ENCODE measurements at places on chromosomes 1 and 21.
A peak's percentile ranks its signal among the peaks of the same experiment; 100 is the strongest.

- H3K36me3 ChIP-seq = no peaks in the 10 kb centered on the region
- H3K27ac ChIP-seq = no peak overlapping the region
- peaks cover 10% of the 10 kb centered on the region for H3K27me3 ChIP-seq
- H3K4me3 ChIP-seq = peak overlapping the region; percentile 72
- DNase-seq = no peak
- peaks cover 28% of the 10 kb centered on the region for H3K4me1 ChIP-seq
Observed at GRCh38 chr1:236141447-236142252, 689 bp upstream of the GPR137B start.

DNA sequence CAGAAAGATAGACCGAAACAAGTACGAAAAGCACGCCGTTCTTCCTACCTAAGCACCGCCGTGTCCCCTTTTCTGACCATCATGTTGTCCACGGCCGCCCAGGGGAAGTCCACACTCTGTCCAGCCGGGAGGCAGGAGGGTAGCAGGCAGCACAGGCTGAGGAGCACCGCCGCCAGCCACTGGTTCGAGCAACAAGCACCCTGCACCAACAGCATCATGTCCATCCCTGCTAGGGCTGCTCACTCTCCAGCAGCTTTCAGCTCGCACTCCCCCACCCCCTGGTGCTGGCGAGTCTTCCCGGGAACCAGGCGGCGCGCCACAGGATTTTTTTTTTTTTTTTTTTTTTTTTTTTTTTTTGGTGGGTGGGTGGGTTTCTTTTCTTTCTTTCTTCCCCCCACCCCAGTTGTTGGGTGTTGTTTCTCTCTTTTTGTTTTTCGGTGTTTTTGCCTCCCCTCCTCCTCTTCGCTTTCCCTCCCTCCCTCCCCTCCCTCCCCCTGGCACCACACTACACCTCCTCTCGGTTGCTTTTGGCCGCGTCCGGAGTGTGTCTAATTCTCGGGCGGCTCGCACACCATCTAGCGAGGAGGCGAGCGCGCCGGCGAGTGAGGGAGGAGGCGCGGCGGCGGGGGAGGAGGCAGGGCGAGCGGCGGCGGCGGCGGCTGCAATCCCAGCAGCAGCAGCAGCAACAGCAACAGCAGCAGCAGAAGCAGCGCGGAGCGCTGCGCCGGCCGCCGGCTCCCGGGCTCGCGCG is at the start of gene NEGR1:
NEGR1 (minus strand) TSS at position 269 of the 751 bp plus-strand sequence.
- DNase-seq = peak; percentile 12
- H3K4me1 ChIP-seq = no peaks in the 10 kb centered on the region
- H3K27me3 ChIP-seq = peaks cover 16% of the 10 kb centered on the region

DNA sequence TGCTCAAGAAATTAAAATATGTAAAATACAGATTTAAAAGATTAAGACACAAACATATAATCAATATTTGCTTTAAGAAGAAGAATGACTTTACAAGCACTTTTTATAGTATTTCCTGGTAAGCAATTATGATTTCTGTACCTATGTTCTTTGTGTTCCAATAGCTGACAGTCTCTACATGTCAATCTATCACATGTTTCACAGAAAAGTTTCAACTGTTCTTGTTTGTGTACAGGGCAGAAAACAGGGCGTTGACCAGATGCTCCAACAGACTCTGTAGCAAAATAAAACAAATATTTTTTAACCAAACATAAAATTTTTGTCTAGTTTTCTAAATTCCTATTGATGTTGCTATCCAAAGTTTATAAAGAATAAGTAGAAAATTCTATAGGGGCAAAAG is 48.0 kb downstream of the TRIM33 start:
- peaks cover 23% of the 10 kb centered on the region for H3K36me3 ChIP-seq
- no peaks in the 10 kb centered on the region for H3K27me3 ChIP-seq
- peaks cover 15% of the 10 kb centered on the region for H3K4me1 ChIP-seq
- DNase-seq = no peak
- no peak overlapping the region for H3K4me3 ChIP-seq

- H3K27ac ChIP-seq = no peak overlapping the region
- no peaks in the 10 kb centered on the region for H3K4me1 ChIP-seq
- H3K36me3 ChIP-seq = no peaks in the 10 kb centered on the region
- no peak for DNase-seq
Observed at GRCh38 chr1:8721679-8722324, 95.6 kb downstream of the RERE start.

DNA sequence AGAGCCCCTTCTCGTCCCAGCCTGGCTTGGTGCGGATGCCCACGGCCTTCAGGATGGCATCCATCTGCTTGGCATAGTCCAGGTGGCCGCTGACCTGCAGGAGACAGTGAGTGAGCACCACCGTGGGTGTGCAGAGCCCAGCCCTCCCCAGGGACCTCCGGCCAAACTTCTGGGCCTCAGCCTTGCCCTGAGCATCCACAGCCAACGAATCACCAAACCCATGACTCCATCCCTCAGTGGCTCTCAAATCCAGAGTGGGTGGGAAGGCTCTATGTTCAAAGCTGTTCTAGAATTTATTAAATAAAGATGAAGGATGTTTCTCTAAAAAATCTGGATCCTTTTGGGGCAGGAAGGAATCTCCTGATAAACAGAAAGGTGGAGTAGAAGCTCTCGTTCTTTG is 18.7 kb downstream of the HTR6 start:
- no peak for DNase-seq
- H3K4me3 ChIP-seq = no peak overlapping the region
- peaks cover 11% of the 10 kb centered on the region for H3K4me1 ChIP-seq
- no peak overlapping the region for H3K27ac ChIP-seq

- H3K36me3 ChIP-seq = no peaks in the 10 kb centered on the region
- DNase-seq = no peak
- H3K27me3 ChIP-seq = peaks cover 4% of the 10 kb centered on the region
Observed at GRCh38 chr1:109298666-109299557, 7.9 kb downstream of the MYBPHL start.

Data from CD4-positive, CD25-positive, alpha-beta regulatory T cell (primary cell).